Right lung (tissue), 10 donors: ENCODE measurements at places on chromosomes 3 and 15.

GRCh38 chr3:108114423-108115065, 23.7 kb upstream of the CD47 start:
- no peak for DNase-seq

DNA sequence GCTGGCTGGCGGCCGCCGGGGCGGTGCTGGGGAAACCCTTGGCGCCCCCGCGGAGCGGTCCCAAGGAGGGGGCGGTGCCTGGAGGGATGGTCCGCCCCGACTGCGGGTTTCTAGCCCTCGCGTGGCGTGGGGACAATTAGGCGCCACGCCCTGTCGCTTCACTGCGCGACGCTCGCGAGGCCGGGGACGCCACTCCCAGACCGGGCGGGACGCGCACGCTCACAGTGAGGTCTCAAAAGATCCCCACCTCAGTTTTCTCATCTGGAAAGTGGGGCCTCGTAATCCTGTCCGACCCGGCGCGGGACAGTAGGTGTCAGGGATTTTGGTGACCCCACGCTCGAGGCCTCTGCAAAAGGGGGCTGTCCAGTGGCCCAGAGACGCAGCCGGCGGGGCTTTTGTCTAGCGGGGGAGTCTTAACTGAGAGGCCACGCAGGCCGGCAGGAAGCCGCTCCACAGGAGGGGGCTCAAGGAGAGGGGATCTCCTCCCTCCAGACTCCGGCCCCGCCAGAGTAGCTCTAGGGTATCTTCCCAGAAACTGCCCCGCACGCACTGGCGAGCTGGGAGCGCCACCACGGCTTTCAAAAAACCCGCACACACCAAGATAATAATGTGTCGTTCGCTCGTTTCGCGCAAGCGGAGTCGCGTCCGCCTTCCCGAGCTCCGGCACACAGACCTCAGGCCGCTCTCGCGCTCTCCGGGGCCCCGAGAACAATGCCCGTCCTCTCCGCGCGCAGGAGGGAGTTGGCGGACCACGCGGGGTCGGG, 710 bp upstream of the CLK3 start:
- peak; percentile 85 for DNase-seq

- DNase-seq, result no peak
Measured at GRCh38 chr15:69637818-69638217, 185.2 kb downstream of the RPLP1 start.

DNA sequence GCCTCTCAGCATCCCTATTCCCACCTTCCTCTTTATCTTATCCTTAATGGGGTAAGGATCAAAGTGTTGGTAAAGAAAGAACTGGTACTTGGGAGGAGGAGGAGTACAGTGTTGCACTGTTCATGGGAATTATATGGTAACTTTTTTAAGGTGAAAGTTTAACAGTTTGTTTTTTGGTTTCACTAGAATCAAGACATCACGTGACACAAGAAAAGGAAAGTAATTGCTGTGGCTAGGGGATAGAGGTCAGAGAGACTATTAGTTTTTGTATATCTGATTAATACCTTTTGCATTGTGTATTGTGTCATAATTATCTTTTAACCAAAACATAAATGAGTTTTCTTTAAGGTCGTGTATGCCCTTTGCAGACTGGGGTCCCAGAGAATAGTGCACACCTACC, 23.5 kb upstream of the SLC24A5 start:
- no peak for DNase-seq

- DNase-seq, result no peak
Measured at GRCh38 chr3:15707779-15708178, 90.0 kb downstream of the ANKRD28 start.

- DNase-seq, result no peak
Measured at GRCh38 chr3:31695280-31696008, 162.7 kb downstream of the STT3B start.

DNA sequence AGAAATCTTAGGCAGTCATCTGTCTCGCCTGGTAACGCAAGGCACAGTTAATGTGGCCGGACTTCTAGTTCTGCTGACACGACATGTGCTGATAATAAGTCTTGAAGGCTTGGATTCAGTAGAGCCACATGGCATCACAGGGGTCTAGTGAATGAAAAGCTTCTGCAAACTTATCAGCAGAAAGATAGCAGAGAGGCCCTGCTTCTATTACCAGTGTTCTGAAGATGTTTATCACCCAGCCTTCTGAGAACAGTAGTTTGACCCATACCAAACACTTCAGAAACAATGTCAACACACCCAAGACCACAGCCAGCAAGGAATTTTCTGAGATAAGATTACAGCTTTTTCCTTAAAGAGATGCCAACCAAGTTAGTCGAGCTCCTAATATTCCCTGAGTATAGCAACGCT, 102.7 kb upstream of the UMPS start:
- DNase-seq, result peak; percentile 14

GRCh38 chr3:49497606-49498005, 27.5 kb downstream of the DAG1 start:
- DNase-seq, result no peak

GRCh38 chr3:97694876-97695275, 69.7 kb upstream of the ARL6 start:
- DNase-seq, result no peak

DNA sequence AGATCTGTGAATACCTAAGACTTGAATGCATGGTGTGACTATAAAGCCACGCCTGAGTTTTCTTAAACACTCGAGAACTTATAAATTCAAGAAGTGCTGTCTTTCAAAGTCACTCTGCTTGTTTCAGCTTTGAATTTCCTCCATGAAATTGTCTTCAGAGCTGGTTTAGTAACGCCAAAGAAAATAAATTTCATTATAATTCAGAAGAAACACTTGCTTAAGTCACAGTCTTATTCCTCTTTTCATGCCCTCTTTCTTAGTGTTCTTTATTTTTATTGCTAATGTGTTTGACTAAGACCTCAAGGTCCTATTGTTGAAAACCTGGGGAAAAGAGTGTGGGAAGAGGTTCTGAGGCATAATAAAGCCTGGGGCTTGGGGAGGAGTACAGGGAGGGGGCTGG, 3.3 kb upstream of the RCN2 start:
- DNase-seq, result no peak

- no peak for DNase-seq
Measured at GRCh38 chr15:36577082-36577481, 2.3 kb upstream of the CDIN1 start.

DNA sequence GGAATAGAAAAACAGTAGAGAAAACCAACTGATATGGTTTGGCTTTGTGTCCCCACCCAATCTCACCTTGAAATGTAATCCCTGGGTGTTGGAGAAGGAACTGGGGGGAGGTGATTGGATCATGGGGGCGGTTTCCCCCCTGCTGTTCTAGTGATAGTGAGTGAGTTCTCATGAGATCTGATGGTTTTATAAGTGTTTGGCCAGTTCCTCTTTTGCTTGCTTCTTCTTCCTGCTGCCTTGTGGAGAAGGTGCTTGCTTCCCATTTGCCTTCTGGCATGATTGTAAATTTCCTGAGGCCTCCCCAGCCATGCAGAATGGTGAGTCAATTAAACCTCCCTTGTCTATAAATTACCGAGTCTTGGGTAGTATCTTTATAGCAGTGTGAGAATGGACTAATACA, 48.4 kb downstream of the EOMES start:
- no peak for DNase-seq

DNA sequence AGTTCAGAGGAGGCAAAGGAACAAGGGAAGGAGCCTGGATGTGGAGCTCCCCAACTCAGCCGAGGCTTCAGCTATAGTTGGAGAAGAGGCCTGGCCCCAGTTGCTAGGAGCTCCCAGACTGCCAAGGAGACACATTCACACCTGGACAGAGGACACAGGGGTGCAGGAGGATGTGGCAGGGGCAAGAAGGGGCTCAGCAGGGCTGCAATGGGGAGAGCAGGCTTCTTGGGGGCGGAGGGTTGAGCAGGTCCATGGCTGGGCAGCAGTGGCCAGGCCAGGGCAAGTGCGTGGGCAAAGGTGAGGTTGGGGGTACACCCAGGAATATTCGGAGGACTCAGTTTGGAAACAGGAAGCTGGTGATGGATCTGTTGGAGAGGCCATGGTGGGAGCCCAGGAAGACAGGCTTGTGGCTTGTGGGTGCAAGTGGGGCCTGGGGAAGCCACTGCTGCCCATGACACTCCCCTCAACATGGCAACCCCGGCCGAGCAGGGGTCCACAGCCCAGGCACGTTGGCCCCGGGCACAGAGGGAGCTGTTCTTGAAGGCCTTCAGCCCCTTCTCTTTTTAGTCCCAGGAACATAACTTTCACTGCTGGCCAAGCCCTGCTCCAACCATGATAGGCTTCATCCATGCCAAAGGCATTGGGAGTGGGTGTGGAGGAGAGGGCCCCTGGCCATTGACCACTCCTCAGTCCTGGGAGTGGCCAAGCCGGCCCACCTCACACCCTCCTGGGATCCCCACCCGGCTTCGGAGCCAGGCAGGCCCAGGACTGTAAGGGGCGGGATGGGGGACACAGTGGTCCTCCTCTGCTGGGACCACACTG, 33.3 kb downstream of the TSPAN3 start:
- no peak for DNase-seq

DNA sequence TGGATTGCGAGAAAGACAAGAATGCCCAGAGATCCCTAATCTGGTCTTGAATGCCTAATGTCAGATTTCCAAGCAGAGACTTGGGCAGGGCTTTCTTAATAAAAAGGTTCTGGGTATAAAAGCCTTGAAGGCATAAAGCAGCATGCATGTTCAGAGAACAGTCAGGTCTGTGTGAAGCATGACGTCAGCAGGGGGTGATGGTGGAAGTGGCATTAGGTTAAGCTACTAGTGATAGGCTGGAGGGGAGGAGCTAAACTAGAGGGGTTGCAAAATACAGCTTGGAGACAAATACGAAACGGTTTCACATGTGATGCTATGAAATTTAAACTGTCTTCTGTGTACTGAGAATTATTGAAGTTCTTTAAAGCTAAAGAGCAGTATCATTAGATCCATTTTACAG, 125.6 kb downstream of the VPS8 start:
- no peak for DNase-seq

DNA sequence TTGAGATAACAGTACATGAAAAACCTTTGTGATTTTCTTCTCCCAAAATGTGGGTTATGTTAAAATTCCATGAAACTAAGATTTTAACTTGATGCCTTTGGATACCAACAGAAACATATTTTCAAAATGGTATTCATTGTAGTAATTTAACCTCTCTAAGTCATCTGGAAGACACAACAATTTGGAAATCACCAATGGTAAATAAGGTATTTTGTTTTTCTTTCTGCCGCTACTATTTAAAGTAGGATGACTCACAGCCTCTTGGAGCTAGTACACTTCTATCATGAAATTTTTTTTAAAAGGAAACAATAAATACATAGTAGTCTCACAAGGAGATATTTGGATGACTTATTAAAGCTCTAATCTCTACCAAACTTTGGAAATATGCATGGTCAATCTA, 291.6 kb upstream of the VEPH1 start:
- DNase-seq, result no peak

DNA sequence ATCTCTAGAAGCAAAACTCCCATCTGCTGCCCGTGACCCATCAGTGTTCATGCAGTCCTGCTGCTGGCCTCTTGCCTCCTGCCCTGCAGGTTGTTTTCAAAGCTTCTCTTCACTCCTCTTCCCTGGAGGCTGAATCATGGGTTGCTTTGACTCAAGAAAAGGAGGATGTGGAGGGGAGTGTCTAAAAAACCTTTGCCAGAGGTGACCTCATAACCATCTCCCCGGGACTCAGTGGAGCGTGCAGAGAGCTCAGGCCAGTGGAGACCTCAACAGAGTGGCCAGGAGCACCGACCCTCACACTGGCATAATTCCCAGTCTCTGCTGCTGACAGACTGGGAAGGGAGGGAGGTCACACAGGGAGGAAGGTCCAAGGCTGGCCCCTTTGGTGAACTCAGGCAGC, 60.9 kb upstream of the ITGA11 start:
- no peak for DNase-seq

DNA sequence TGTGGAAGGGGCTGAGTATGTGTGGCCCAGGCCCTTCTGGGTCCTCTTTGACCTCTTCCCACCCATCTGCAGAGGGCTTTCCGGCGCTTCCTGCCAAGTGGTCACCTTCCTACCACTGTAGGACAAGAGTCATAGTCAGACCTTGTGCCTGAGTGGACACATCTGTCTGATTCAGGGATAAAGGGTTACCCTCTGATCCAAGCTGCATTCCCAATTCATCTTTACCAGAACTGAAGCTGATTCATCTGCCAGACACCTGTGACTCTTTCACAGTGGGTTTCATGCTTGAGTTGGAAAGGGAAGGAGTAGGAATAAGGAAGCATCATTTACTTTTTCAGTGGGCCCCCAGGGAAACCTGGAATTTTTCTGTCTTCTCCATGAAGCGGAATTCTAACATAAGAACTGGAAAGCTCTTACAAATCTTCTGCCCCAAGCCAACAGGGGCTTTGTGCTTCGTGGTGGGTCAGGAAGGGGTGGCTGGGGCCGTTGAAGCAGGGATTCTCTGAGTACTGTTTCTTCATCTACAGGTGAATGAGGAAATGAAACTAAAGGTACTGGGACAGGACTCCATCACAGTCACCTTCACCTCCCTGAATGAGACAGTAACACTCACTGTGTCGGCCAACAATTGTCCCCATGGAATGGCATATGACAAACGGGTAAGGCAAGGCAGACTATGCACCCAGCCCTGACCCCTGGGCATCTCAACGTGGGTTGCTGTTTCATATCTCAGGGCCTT, 46.4 kb downstream of the C3orf20 start:
- no peak for DNase-seq

- no peak for DNase-seq
Measured at GRCh38 chr15:66840615-66841390, 138.8 kb downstream of the SMAD6 start.

DNA sequence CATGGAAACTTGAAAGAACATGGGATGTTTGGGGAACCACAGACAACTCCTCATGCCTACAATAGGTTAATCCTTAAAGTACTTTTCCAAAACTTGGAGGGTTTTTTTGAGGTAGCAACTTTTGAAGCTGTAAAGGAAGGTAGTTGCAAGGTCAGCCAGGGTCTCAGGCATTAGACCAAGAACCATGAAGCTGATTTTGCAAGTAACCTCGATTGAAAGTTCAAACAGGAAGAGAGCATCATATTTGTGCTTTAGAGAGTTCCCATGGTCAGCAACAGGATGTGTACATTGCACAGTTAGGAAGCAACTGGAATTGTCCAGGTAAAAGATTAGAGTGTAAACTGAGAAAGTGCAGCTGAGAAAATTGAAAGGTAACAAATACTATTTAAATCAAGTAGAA, 199.8 kb upstream of the NR2F2 start:
- DNase-seq, result no peak

DNA sequence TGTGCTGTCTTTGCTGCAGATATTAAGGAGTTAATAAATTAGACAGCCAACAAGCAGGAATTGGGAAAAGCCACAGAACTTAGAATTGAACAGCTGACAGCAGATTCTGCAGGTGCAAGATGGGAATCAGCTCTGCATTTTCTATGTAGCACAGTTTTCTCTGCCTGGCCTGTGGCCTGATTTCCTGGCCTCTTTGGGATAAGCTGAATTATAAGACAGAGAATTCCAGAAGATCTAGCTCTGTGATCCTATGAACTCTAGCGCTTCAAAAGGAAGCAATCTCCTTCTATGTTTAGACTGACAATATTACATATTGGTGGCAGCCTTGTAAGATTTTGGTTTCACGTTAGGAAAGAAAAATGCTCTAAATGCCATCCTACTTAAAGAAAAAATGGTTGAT, 24.0 kb upstream of the SOX2 start:
- DNase-seq, result no peak

- DNase-seq, result no peak
Measured at GRCh38 chr3:138344754-138345153, 3.6 kb upstream of the MRAS start.
